Germinal center (tissue), 1 donor: ENCODE measurements at places on chromosomes 4 and X.

DNA sequence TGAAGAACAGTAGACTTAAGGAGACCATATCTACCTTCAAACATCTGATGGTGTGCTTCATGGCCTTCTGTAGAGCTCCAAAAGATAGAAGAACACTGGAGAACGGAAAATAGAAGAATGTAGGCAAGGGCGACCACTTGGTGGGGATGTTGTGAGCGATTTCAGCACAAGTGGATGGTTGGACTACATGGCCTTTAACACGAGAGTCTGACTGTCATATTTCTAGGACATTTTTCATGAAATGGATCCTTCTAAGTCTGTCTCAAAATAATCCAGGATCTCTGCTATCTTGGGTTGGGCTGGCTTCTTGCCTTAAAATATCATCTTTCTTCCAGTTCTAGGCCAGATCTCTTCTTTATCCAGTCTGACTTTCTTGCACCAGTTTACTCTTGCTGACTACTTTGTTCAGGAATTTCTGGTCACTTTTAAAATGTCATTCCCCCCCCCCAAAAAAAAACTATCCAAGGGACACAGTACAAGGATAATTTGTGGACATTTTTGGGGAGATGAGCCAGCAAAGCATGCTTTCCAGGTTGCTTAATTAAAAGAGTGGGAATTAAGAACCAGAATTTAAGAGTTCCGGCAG lies 1.2 kb upstream of the MID1IP1 start:
- peak; percentile 5 for DNase-seq

- DNase-seq, result no peak
Observed at GRCh38 chr4:123399627-123400358, 3.2 kb downstream of the SPRY1 start.

- DNase-seq, result no peak
Observed at GRCh38 chrX:13369256-13370030, 49.6 kb upstream of the ATXN3L start.

GRCh38 chr4:70874268-70875156 lies 27.7 kb upstream of the MOB1B start:
- DNase-seq, result peak; percentile 54

GRCh38 chr4:79535516-79535915 lies 127.5 kb upstream of the GK2 start:
- no peak for DNase-seq

DNA sequence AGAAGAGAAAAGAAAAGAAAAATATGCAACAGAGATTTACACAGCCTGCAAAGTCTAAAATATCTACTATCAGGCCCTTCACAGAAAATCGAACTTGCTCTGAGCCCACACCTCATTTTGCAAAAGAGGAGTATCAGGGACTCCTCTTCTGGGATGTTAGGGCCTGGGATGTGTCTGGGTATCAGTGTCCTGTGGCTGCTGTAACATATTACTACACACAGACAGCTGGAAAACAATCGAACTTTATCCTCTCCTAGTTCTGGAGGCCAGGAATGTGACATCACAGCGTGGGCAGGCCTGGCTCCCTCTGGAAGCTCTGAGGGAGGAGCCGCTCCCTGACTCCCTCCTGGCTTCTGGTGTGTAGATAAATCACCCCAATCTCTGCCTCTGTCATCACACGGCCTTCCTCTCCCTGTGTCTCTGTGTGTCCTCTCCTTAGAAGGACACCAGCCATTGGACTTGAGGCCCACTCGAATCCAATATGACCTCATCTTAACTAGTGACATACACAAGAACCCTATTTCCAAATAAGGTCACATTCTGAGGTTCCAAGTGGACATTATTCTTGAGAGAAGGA lies 52.9 kb downstream of the PPP2R2C start:
- no peak for DNase-seq

DNA sequence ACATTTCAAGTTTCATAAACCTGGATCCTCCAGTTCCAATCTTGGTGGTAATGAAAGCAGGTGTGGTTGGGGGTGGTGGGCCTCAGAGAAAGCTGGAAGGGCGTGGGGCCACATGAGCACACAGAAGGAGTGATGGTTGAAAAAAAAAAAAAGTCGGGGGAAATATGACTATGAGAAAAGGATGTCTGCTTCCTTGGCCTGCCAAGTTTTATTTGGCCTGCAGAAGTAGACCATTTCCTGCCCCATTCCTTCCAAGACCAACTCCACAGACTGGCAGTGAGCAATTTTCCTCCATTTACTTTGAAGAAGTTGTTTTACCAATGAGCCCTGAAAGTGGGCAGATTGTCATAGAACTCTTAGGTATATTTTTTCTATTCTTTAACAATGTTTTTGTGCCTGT lies 43.3 kb downstream of the LNX1 start:
- DNase-seq, result no peak

GRCh38 chr4:31983677-31984076 lies 1263.5 kb downstream of the PCDH7 start:
- DNase-seq, result no peak

GRCh38 chr4:77124576-77124975 lies 32.4 kb upstream of the CCNG2 start:
- DNase-seq, result no peak

GRCh38 chr4:62324215-62324614 lies 1124.1 kb downstream of the ADGRL3 start:
- DNase-seq, result no peak

GRCh38 chrX:130896802-130897501 lies 6.1 kb downstream of the ENOX2 start:
- DNase-seq, result no peak

- DNase-seq, result no peak
Observed at GRCh38 chr4:16142598-16143310, 58.9 kb upstream of the PROM1 start.

- DNase-seq, result no peak
Observed at GRCh38 chr4:133929531-133930239, 271.9 kb downstream of the PABPC4L start.

GRCh38 chrX:136273986-136274385 lies 22.8 kb upstream of the MAP7D3 start:
- no peak for DNase-seq

DNA sequence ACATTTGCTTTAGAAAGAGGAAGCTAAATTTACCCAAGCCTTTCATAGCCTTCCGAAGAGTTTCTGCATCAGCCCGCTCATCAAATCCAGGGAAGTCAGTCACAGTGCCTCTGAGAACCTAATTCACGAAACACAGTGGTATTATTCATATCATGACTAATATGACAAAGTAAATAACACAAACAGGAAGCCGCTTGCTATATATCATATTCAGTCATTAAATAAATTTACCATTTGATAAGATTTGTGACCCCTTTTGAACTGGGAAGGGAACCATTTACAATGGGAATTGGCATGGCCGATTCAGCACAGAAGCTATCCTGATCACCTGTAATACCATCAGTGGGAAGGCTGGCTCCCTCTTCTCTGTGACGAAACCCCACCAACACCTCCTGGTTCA lies 10.5 kb downstream of the ANXA5 start:
- DNase-seq, result no peak

- no peak for DNase-seq
Observed at GRCh38 chr4:55925241-55925640, 23.5 kb upstream of the CEP135 start.

DNA sequence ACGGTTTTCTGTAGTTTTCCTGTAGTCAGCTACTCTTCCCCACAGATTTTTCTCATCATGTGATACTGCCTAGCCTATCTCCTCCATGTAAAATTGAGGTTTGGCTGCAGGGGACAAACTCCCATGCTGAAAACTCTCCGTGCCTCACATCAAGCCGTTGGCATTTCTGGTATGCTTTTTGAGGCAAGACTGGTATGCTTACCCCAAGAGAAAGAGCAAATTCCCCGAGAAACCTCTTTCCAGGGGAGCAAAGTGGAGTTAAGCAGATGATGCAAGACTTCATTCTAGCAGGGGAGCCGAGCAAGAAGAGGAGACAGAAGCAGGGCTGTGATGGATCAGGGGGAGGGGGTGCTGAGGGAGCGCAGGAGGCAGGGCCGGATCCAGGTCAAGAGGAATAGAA lies 4.8 kb downstream of the SOWAHD start:
- no peak for DNase-seq

- DNase-seq, result no peak
Observed at GRCh38 chr4:154516318-154517029, 24.9 kb upstream of the DCHS2 start.

DNA sequence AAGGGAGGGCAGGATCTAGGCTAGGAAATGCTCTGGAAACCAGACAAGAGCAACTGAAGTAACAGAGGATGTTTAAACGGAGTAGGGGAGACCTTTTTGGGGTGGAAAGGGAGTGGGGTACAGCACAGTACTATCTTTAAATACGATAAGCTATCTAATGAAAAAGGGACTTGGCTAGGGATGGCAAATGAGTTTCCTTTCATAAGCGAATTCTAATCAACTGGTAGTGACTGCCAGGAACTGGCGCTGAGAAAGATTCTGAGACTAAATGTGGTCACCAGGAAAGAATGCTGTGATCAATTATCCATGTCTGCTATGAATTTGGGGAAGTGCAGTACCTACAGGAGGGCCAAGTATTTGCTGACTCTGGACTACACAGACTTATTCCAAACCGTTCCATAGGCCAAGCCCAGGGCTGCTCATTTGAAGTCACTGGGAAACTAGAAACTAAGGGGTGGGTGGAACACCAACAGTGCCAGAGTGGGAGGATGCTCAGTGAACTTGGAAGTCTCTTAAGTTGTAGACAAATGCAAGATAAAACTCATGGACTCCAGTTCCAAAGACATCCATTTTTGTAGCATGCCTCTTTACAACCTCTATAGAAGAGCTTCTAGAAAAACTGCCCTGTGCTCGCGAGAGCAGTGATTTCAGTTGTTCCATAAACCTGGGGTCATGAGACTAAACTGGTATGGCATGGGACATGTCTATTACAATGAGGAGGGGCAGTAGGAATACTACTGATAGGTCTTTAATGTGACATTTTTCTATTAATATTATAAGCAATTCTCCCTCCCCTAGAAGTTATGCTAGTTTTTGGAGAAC lies 2.0 kb downstream of the TRAPPC2 start:
- DNase-seq, result no peak

GRCh38 chrX:8748855-8749254 lies 16.9 kb upstream of the ANOS1 start:
- peak; percentile 6 for DNase-seq

- DNase-seq, result no peak
Observed at GRCh38 chr4:14434483-14434882, 567.8 kb upstream of the CPEB2 start.

DNA sequence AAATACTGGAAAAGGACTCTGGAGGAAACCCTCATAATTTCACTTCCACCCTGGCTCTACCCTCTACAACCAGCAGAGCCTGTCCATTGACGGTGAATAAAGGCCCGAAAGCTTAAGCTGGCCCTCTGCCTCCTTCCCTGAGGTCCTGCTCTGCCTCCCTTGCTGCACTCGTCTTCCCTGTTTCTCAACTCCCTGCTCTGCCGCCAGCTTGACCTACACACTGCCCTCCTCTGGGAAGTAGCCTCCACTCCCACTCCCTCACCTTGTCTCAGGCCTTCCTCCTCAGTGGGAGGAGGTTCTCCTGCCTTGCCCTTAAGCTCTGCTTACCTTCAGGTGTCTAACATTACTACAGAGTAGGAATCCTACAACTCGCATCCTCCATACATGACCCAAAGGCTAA lies 608.6 kb upstream of the NR3C2 start:
- DNase-seq, result no peak

GRCh38 chr4:41067369-41067768 lies 147.0 kb downstream of the APBB2 start:
- no peak for DNase-seq

DNA sequence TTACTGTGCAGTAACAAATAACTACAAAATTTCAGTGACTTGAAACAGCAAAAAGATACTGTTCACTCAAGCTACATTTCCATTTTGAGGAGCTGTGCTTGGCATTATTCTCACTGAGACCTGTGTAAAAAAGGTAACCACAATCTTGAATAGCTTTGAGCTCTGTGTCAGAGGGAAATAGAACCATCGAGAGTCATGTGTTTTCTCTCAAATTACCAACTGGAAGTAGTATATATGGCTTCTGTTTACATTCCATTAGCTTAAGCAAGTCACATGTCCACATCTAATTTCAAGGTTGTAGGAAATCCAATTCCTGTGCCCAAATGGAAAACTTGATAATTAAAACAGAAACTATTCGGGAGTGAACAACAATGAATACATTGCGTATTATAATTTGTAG lies 82.9 kb upstream of the BANK1 start:
- no peak for DNase-seq

DNA sequence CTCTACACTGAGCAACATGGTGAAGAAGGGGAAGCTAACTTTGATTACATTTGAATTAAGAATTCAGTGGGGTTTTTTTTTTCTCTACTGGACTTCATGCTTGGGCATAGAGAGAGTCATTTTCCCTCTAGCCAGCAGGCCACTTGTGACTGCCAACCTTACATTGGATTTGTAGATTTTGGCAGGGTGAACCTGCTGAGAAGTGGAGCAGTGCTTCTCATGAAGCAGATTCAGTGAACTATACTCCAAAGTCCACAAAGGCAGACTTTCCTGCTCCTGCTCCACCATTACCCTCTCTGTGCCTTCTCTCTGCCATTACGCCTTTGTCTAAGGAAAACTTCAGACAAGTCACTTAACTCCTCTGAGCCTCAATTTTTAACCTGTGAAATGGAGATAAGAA lies 69.9 kb downstream of the PAK3 start:
- DNase-seq, result no peak
